Muscle of leg (tissue), 16 donors: ENCODE measurements at places on chromosomes 16 and 17. TPM values are rescaled to one million over a fixed set of nuclear protein-coding genes. Genes with fewer than 3 reads are reported as not detected.
A peak's percentile ranks its signal among the peaks of the same experiment; 100 is the strongest.

Gene LRRC37A
- 2.2 TPM for total RNA-seq

DNA sequence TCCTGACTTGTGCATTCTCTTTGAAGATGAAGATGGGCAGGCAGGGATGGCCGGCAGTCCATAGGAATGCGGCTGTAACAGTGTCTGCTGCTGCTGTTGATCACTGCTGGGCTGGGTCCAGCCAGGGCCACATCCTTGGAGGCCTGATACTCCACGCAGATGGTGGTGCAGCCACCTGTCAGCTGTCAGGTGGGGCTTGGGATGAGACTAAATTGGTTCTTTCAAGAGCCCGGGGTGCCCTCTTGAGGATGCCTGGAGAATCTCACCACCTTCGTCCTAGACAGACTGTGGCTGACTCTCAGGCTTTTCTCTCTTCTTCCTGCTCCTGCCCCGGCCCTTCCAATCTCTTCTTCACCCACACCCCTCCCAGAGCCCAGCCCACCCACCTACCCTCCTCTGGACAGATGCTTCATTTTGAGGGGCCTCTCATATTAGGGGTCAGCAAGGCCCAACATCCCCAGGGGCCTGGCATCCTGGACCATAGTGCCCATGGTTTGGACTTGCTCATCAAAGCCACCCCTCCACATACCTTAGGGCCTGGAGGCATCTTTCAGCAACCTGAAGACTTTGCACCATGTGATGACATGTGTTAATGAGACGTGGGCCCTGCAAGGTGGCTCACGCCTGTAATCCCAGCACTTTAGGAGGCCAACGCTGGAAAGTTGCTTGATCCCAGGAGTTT, 19.1 kb downstream of the OSBPL7 start:
- no peak overlapping the region for H3K4me3 ChIP-seq
- H3K36me3 ChIP-seq: peaks cover 9% of the 10 kb centered on the region
- H3K4me1 ChIP-seq: peaks cover 11% of the 10 kb centered on the region
- peak; percentile 59 for DNase-seq
- no peak overlapping the region for H3K27ac ChIP-seq

DNA sequence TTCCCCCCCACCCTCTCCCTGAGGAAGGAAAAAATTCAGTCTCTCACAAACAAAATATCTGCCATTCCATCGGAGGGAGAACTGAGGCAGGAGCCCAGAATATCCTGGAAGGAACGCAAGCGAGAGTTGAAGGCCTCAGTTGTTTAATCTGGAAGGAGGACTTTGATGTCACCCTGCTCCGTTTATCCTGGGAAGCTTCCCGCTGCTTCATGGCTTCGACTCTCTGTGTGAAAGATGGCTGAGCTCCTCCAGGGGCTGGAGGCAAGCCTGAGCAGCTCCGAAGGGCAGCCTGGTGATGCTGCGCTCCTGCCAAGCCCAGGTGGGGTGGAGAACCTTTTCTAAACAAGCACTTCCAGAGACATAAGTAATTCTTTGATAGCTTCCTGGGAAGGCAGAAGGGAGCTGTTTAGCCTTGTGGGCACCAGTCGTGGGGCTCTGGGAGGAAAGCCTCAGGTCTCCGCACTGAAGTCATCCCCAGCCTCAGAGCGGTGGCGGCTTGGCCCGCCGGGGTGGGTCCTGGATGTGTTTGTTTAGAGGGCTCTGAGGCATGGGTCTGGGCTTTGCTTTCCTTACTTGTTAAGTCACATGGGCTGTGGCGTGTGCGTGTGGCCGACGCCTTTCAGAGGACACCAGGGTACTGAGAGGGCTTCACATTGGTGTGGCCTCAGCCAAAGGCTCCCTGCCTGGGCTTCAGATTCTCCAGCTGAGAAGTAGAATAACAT, 7.9 kb downstream of the NKD1 start:
- no peak overlapping the region for H3K4me3 ChIP-seq
- peaks cover 9% of the 10 kb centered on the region for H3K27me3 ChIP-seq
- no peaks in the 10 kb centered on the region for H3K4me1 ChIP-seq
- DNase-seq: no peak
- H3K27ac ChIP-seq: no peak overlapping the region
- peaks cover 10% of the 10 kb centered on the region for H3K36me3 ChIP-seq

Gene C1QTNF1
- total RNA-seq: 10.8 TPM

GRCh38 chr17:27793168-27793905, 7.0 kb downstream of the NOS2 start:
- peak overlapping the region; percentile 21 for H3K4me3 ChIP-seq
- no peaks in the 10 kb centered on the region for H3K36me3 ChIP-seq
- no peak overlapping the region for H3K27ac ChIP-seq
- peaks cover 30% of the 10 kb centered on the region for H3K27me3 ChIP-seq

DNA sequence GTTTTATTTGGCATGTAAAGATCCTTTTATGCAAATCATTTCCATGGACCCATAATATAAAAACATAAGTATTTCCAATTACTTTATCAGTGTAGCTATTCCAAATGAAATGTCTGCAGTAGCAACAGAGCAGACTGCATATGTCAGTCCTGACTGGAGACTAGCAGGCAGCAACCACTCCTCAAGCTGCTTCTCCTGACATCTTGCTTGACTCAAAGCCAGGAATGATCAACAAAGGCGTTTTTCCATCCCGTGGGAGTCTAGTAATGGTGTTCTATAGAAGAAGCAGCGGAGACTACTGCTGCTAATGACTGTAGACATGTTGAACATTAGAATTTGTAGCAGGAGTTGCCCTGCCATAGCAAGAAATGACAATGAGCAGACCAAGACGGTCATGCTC, 73.2 kb upstream of the AKTIP start:
- no peak overlapping the region for H3K4me3 ChIP-seq
- H3K36me3 ChIP-seq: no peaks in the 10 kb centered on the region
- peak; percentile 11 for DNase-seq
- H3K27ac ChIP-seq: no peak overlapping the region

DNA sequence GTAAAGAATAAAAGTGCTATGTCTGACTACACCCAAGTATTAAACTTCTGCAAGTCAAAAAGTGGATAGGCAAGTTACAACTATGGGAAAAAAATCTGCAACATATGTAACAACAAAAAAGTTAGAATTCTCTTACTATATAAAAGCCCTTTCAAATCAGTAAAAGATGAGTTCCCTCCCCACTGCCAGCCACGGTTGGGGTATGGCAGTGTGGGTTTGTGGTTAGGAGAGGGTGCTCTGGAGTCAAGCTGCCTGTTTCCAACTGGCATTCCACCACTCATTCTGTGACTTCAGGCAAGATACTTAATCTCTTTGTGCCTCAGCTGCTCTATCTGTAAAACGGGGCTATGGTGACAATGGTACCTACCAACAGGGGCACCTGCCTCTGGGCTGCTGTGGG, 26.6 kb upstream of the MFSD6L start:
- no peak overlapping the region for H3K4me3 ChIP-seq
- H3K27me3 ChIP-seq: no peaks in the 10 kb centered on the region
- DNase-seq: no peak
- no peak overlapping the region for H3K27ac ChIP-seq
- H3K36me3 ChIP-seq: no peaks in the 10 kb centered on the region

Gene MYH13
- 0.31 TPM for total RNA-seq

Gene LDAF1
- 30.1 TPM for total RNA-seq

GRCh38 chr16:27235055-27235937, 32.0 kb downstream of the KDM8 start:
- H3K27ac ChIP-seq: peak overlapping the region; percentile 52
- peaks cover 38% of the 10 kb centered on the region for H3K36me3 ChIP-seq
- H3K4me3 ChIP-seq: no peak overlapping the region
- DNase-seq: peak; percentile 92
- no peaks in the 10 kb centered on the region for H3K27me3 ChIP-seq

Gene GRB7
- 0.40 TPM for total RNA-seq

Gene MARVELD3
- not detected for total RNA-seq

- peak overlapping the region; percentile 61 for H3K4me3 ChIP-seq
- H3K27ac ChIP-seq: peak overlapping the region; percentile 91
- H3K4me1 ChIP-seq: peaks cover 15% of the 10 kb centered on the region
- peaks cover 7% of the 10 kb centered on the region for H3K27me3 ChIP-seq
- no peak for DNase-seq
Observed at GRCh38 chr17:74981318-74981978, 6.0 kb upstream of the CDR2L start.

Gene DOC2A
- total RNA-seq: 0.22 TPM

DNA sequence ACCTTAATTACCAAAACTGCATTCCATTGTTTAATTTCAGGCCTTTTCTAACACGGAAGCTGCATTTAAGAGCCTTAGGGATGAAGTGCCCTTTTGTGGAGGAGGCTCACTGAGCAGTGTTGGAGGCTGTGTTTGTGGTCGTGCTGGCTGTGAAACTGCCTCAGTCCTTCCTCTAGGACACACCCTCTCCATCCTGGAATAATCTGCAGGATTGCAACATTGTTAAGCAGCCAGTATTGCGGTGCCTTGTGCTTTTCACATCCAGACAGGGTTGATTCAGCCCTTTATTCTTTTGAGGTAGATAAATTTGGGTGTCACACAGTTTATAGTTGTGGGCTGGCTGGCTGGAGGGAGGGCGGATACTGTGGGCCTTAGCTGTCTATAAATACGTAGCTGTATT, 141.6 kb downstream of the CDRT15L2 start:
- no peak overlapping the region for H3K4me3 ChIP-seq
- H3K27ac ChIP-seq: no peak overlapping the region
- peak; percentile 29 for DNase-seq
- no peaks in the 10 kb centered on the region for H3K4me1 ChIP-seq
- no peaks in the 10 kb centered on the region for H3K27me3 ChIP-seq

Gene RHBDL3
- total RNA-seq: 1.3 TPM

DNA sequence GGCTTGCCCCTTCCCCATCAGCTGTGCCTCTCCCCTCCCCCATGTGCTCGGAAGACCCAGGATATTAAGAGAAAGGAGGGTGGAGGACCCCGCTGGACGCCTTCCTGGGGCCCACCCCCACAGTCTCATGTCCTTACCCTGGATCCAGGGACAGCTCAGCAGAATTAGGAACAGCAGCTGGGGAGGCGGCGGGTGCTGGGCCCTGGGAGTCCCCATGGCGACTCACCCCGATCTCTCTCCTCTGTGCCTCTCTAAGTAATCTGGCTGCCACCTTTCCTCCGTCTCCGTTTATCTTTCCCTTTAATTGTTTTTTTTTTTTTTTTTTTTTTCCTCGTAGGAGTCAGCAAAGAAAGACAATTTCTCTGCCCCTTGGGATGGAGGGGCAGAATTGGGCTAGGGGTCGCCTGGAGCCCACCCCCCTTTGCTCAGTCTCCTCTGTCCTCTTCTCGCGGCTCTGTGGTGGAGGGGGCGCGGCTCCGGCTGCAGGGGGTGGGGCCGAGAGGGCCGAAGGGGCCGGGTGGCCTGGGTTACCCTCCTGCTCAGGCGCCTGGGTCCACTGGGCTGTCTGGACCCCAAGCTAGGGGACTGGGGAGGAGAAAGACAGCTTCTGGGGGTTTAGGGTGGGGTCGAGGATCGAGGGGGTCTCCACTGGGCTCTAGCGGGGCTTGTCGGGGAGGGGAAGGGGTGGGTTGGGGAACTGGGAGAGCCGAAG, 390 bp downstream of the SEZ6L2 start:
- peaks cover 11% of the 10 kb centered on the region for H3K4me1 ChIP-seq
- H3K27ac ChIP-seq: no peak overlapping the region
- H3K27me3 ChIP-seq: peaks cover 43% of the 10 kb centered on the region

DNA sequence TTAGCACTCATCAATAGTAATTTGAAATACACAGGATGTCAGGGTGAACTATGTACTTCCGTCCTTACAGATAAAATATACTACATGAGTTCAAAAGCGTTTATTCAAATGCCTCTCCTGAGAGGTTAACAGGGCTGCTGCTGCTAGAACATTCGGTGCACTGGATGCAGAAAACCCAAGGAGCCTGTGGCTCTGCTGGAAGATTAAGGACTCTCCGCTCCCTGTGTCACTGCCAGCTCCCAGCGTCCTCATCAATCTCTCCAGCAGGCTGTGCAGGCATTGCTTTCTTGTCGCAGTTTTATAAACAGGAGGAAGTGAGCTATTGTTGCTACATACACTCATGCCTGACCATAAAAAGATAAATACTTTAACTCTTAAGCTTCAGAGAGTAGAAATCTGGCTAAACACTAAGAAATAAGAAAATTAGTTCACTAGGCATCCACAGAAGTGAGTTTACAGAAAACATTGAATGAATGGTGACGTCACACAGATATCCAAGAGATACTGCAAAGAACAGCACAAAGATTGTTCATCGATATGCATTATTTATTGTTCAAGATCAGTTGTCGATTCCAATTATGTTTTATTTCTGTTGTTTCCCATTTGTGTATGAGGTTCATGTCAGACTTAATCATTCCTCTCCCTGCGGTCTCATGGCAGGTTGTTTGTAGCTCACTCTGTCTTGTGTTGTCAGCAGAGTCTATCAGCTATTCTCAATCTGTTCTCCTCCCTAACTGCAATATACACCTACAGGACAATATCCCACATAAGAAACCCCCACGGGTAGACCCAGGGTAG, 127.9 kb upstream of the MON1B start:
- H3K27ac ChIP-seq: no peak overlapping the region
- DNase-seq: peak; percentile 50
- no peak overlapping the region for H3K4me3 ChIP-seq
- no peaks in the 10 kb centered on the region for H3K36me3 ChIP-seq

DNA sequence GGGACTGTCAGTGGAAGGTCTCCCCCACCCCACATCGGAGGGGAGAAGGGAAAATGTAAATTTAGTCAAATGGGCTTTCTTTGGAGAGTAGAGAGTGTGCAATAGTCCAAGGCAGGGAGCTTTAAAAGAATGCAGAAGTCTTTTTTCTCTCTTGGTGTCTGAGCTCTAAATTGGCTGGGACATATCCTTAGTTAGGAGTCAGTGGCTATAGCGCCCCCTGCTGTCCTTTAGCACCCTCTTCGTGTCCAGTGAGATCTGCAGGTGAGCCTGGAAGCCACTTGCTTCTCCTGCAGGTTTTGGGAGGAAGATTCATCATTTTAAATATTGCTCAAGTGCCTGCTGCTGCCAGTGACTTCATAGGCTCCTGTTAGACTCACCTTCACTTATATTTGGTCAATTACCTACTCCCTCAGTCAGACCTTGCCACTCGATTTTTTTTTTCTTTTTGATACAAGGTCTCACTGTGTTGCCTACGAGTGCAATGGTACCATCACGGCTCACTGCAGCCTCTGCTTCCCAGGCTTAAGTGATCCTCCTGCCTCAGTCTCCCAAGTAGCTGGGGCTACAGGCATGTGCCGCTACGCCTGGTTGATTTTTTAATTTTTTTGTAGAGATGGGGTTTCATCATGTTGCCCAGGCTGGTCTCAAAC, 174.8 kb downstream of the PRKCB start:
- no peak overlapping the region for H3K4me3 ChIP-seq
- no peaks in the 10 kb centered on the region for H3K36me3 ChIP-seq
- H3K4me1 ChIP-seq: no peaks in the 10 kb centered on the region
- H3K27me3 ChIP-seq: no peaks in the 10 kb centered on the region
- peak; percentile 61 for DNase-seq

GRCh38 chr17:68658999-68659780, 58.0 kb upstream of the FAM20A start:
- no peak overlapping the region for H3K4me3 ChIP-seq
- H3K27me3 ChIP-seq: no peaks in the 10 kb centered on the region
- H3K4me1 ChIP-seq: no peaks in the 10 kb centered on the region
- no peak overlapping the region for H3K27ac ChIP-seq

Gene KRTAP9-8
- total RNA-seq: not detected
